ENCODE measurements at places on chromosomes 3 and 15.

DNA sequence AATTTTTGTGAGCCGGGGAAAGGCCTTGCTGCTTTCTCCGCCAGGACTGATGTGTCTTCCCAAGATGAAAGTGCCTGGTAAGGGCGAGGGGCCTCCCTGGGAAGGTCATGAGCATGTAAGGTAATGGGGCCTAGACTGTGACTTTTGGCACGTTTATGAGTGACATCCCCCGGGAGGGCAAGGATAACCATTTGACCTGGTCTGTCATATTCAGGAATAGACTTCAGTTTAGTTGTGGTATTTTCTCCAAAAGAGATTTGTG is 631 bp upstream of the CNBP start:
- H3K27ac ChIP-seq: peak overlapping the region; percentile 99
- peak overlapping the region; percentile 96 for H3K4me3 ChIP-seq
- DNase-seq: no peak

DNA sequence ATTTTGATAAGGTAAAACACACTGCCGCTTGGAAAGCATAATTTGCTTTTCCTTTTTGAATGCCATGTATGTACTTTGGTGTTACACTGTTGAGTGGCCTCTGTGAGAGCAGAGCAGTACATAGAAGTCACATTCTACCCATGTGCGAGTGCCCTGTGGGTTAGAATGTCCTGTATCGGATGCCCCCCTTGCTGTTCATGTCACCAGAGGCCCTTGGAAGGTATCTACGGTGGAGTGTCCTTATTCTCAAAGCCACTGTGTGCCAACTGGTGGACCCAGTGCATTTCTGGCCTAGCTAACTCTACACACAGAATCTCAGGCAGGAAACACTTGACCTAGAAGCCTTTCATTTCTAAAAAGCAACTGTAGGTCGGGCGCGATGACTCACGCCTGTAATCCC is 137.0 kb downstream of the GHSR start:
- H3K36me3 ChIP-seq: no peaks in the 10 kb centered on the region
- H3K4me1 ChIP-seq: no peaks in the 10 kb centered on the region
- DNase-seq: no peak
- H3K4me3 ChIP-seq: no peak overlapping the region
- no peaks in the 10 kb centered on the region for H3K27me3 ChIP-seq

- peaks cover 4% of the 10 kb centered on the region for H3K27me3 ChIP-seq
- no peaks in the 10 kb centered on the region for H3K4me1 ChIP-seq
- no peaks in the 10 kb centered on the region for H3K36me3 ChIP-seq
- H3K27ac ChIP-seq: no peak overlapping the region
These were observed 188.3 kb downstream of the APBA2 start for GRCh38 chr15:29074045-29074444.

- no peaks in the 10 kb centered on the region for H3K4me1 ChIP-seq
- H3K4me3 ChIP-seq: no peak overlapping the region
- H3K27ac ChIP-seq: no peak overlapping the region
- H3K27me3 ChIP-seq: no peaks in the 10 kb centered on the region
- DNase-seq: no peak
These were observed 759.9 kb downstream of the EPHA3 start for GRCh38 chr3:89867286-89867685.

DNA sequence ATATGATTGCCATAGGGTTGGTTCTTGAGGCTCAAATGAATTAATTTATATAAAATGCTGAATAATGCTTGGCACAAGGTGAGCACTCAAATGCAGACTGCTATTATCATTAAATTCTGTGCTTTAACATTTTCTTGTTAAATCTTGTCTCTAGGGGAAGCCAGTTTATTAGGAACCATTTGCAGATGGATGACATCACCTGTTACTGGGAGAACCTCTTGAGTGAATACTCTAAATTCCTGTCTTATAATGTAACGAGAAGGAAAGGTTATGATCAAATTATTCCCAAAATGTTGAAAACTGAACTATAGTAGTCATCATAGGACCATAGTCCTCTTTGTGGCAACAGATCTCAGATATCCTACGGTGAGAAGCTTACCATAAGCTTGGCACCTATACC is 6.2 kb upstream of the TIMMDC1 start:
- H3K4me1 ChIP-seq: no peaks in the 10 kb centered on the region
- H3K36me3 ChIP-seq: peaks cover 7% of the 10 kb centered on the region
- DNase-seq: no peak
- no peaks in the 10 kb centered on the region for H3K27me3 ChIP-seq
- no peak overlapping the region for H3K4me3 ChIP-seq
- H3K27ac ChIP-seq: no peak overlapping the region

DNA sequence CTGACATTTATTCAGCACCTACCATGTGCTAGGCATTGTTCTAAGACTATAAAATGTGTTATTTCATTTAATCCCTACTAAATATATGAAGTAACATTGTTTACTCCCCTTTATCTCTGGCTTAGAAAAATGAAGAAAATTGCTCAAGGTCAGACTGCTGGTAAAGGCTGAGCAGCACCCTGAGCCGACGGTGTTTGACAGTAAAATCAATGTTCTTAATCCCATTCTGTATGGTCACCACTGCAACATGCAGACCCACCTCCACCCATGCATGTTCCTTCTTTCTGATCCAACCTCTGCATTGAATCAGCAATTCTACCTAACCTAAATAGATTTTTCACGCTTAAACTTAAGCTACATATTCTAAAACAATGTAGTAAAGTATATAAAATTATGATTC is 216.5 kb downstream of the ZBBX start:
- DNase-seq: no peak
- H3K27me3 ChIP-seq: no peaks in the 10 kb centered on the region
- H3K4me1 ChIP-seq: no peaks in the 10 kb centered on the region
- H3K36me3 ChIP-seq: no peaks in the 10 kb centered on the region
- no peak overlapping the region for H3K4me3 ChIP-seq

- DNase-seq: no peak
- no peaks in the 10 kb centered on the region for H3K36me3 ChIP-seq
- no peaks in the 10 kb centered on the region for H3K27me3 ChIP-seq
- no peaks in the 10 kb centered on the region for H3K4me1 ChIP-seq
- no peak overlapping the region for H3K27ac ChIP-seq
- no peak overlapping the region for H3K4me3 ChIP-seq
These were observed 425.9 kb upstream of the ZNF385D start for GRCh38 chr3:22176911-22177310.

GRCh38 chr3:127780536-127781400 is 41.5 kb downstream of the MGLL start:
- DNase-seq: no peak
- H3K36me3 ChIP-seq: no peaks in the 10 kb centered on the region
- no peak overlapping the region for H3K4me3 ChIP-seq
- peaks cover 12% of the 10 kb centered on the region for H3K4me1 ChIP-seq
- H3K27ac ChIP-seq: no peak overlapping the region
- no peaks in the 10 kb centered on the region for H3K27me3 ChIP-seq

- no peak for DNase-seq
- no peak overlapping the region for H3K27ac ChIP-seq
- no peak overlapping the region for H3K4me3 ChIP-seq
These were observed 72.9 kb upstream of the GALNT15 start for GRCh38 chr3:16101295-16102186.

- no peak overlapping the region for H3K4me3 ChIP-seq
- DNase-seq: no peak
- H3K4me1 ChIP-seq: peaks cover 3% of the 10 kb centered on the region
- H3K27me3 ChIP-seq: peaks cover 3% of the 10 kb centered on the region
- peaks cover 5% of the 10 kb centered on the region for H3K36me3 ChIP-seq
These were observed 133.4 kb upstream of the SMAD3 start for GRCh38 chr15:66931768-66932633.

DNA sequence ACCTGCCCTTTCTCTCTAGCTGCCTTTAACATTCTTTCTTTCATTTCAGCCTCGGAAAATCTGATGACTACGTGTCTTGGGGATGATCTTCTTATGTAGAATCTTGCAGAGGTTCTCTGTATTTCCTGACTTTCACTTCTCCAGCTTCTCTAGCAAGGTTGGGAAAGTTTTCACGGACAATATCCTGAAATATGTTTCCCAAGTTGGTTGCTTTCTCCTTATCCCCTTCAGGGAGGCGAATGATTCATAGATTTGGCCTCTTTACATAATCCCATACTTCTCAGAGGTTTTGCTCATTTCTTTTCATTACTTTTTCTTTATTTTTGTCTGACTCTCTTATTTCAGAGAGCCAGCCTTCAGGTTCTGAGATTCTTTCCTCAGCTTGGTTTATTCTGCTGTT is 62.1 kb upstream of the CCDC54 start:
- H3K27me3 ChIP-seq: peaks cover 44% of the 10 kb centered on the region
- no peak overlapping the region for H3K4me3 ChIP-seq
- no peaks in the 10 kb centered on the region for H3K36me3 ChIP-seq
- DNase-seq: no peak

DNA sequence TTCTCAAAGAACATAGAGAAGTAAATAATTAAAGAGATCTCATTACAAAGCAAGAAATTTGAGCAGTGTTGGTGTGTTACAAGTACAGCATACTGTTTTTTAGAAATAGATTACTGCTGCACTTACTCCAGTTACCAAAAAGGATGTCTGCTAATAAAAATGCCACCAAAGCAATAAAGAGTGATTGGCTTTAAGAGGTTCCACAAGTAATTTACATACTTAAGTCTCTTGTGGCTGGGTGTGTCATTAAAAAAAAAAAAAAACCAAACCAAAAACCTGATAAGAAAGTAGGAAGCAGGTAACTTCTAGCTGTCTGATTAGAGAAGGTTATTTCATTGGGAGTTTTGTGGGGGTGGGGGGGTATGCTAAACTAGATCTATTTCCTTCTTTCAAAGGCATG is 15.2 kb downstream of the RAB11A start:
- H3K36me3 ChIP-seq: peaks cover 14% of the 10 kb centered on the region
- peaks cover 32% of the 10 kb centered on the region for H3K4me1 ChIP-seq
- H3K27ac ChIP-seq: peak overlapping the region; percentile 76

DNA sequence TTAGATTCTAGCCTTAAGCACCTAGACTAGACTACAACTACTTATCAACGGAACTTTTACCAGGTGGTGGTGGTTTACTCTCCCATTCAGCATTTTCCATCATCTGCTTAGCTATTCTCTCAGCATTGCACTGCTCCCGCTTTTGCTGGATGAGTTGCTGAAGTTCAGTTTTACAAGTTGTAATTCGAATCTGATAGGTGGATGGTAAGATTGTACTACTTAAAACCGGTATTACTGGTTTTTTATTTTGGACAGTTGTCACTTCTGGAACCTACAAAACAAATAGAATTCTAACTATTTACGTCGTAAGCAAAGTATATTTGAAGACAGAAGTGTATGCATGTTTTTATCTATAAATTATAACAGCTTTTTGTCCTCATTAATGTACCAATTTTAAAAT is 41.1 kb downstream of the PIK3R4 start:
- H3K36me3 ChIP-seq: peaks cover 49% of the 10 kb centered on the region
- H3K4me3 ChIP-seq: no peak overlapping the region

DNA sequence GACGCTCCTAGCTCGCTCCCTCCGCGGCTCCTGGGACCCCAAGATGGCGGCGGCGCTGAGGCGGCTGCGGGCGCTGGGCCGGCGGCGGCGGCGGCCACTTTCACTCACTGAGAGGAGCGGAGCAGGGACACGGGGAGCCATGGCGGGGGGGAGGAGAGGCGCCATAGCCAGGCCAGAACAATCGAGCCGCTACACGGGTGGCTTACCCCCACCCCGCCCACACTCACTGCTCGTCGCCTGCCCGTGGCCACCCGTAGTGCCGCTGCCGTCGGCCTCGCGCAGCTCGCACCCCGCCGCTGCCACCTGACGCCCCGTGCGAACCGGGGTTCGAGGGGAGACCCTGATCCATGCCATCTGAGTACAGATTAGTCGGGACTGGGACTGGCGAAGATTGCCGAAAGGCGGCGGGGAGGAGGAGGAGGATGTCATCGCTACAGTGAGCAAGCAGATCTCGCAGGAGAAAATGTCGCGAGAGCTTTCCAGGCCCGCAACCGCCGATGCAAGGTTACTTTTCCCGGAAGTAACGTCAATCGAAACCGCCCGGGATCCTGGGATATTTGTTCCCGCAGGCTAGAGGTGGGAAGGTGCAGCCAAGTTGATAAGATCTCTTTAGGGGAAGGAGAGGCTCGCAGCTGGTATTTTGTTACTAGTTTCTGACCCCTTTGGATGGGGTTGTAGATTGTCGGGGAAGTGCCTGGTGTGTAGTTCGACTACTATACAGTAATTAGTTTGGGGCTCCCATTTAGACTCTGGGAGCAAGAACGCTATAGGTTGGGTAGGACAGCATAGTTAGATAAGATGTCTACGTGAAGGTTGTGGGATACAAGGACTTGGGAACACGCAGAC is at the start of gene INO80:
INO80 (minus strand) TSS at position 165 of the 846 bp plus-strand sequence. CDS start 19,970 bp downstream, outside the sequence.
- H3K27ac ChIP-seq: peak within 1 kb of the TSS; percentile 99
- no peaks in the 10 kb centered on the region for H3K27me3 ChIP-seq
- DNase-seq: peak; percentile 94
- peaks cover 29% of the 10 kb centered on the region for H3K4me1 ChIP-seq
- H3K4me3 ChIP-seq: peak within 1 kb of the TSS; percentile 98

GRCh38 chr3:179348325-179349013 is 960 bp downstream of the MFN1 start:
- peak; percentile 72 for DNase-seq
- peaks cover 18% of the 10 kb centered on the region for H3K4me1 ChIP-seq
- H3K27ac ChIP-seq: peak overlapping the region; percentile 99
- H3K4me3 ChIP-seq: peak overlapping the region; percentile 98
- H3K27me3 ChIP-seq: no peaks in the 10 kb centered on the region

- no peaks in the 10 kb centered on the region for H3K4me1 ChIP-seq
- H3K36me3 ChIP-seq: no peaks in the 10 kb centered on the region
- H3K27me3 ChIP-seq: no peaks in the 10 kb centered on the region
- H3K4me3 ChIP-seq: no peak overlapping the region
- DNase-seq: no peak
These were observed 515.2 kb upstream of the CCDC54 start for GRCh38 chr3:106862067-106862466.

- H3K4me1 ChIP-seq: peaks cover 14% of the 10 kb centered on the region
- H3K27me3 ChIP-seq: peaks cover 10% of the 10 kb centered on the region
- DNase-seq: no peak
- no peaks in the 10 kb centered on the region for H3K36me3 ChIP-seq
These were observed 99.9 kb downstream of the CACNA1D start for GRCh38 chr3:53594276-53594675.

DNA sequence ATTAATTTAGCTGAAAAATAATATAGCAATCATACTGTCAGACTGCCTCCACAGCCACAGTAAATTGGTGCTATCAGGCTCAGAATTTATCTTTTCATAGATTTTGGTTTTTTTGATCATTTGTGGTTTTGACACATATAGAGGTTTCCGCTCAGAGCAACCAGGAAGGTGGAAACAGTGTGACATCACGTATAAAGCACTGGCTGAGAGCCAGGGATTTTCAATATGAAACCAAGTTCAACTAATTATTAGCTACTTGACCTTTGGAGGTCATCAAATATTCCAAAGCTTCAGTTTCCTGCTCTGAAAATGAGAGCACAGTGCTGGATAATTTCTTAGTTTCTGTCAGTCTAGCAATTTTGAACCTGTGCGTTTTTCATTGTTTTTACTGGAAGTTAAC is 433.8 kb upstream of the SUCLG2 start:
- no peak for DNase-seq
- H3K27ac ChIP-seq: no peak overlapping the region
- no peak overlapping the region for H3K4me3 ChIP-seq

DNA sequence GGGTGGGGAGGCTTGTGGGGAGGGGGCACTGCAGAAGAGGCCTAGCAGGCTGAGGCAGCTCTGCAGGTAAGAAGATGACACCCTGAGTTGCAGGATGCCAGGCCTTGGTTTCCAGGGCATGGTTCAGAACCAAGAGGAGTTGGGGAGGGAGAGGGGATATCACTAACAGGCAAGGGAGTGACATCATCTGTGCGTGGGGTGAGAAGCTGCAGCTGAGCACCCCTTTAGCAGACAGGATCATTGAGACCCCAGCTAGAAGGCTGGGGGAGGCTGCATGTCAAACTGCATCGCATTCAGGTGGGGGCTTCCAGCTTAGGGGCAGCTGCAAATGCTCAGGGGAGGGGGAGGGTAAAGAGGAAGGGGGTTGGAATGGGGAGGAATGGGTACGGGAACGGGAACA is 23.0 kb downstream of the CACNA2D2 start:
- no peak overlapping the region for H3K27ac ChIP-seq
- DNase-seq: no peak
- H3K27me3 ChIP-seq: peaks cover 4% of the 10 kb centered on the region
- no peak overlapping the region for H3K4me3 ChIP-seq

Data from naive B cell (primary cell).